ENCODE measurements at places on chromosomes 16 and 17.

- no peak for DNase-seq
Observed at GRCh38 chr16:4382795-4383357, 11.2 kb downstream of the VASN start.

GRCh38 chr16:11526655-11527350 lies 59.9 kb downstream of the LITAF start:
- DNase-seq = no peak

DNA sequence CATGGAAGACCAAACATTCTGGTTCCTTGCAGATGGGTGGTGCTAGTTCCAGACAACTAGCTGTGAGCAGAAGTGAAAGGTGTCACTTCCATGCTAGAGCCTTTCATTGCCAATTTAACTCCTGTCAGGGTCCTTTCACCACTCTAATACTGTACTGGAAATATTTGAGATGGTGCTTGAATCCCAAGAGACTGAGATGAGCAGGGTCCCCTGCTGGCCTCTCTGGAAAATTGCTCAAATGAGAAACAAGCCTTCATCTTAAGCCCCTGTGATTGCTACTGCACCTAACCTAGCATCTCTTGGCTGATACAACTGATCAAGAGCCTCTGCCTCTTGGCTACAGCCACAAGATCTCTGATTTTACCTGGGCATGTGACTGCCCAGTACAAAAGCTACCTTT lies 7.4 kb upstream of the VAC14 start:
- DNase-seq = no peak

- DNase-seq = no peak
Observed at GRCh38 chr17:75809631-75810111, 25.1 kb downstream of the UNK start.

GRCh38 chr16:56228476-56228875 lies 37.2 kb downstream of the GNAO1 start:
- no peak for DNase-seq

GRCh38 chr17:70074956-70075355 lies at the start of gene KCNJ16:
Gene KCNJ16 (plus strand): TSS chr17:70075225. CDS start chr17:70132088, 56,863 bp downstream.
- DNase-seq = no peak

GRCh38 chr17:30222251-30222650 lies 13.2 kb downstream of the SLC6A4 start:
- DNase-seq = no peak

DNA sequence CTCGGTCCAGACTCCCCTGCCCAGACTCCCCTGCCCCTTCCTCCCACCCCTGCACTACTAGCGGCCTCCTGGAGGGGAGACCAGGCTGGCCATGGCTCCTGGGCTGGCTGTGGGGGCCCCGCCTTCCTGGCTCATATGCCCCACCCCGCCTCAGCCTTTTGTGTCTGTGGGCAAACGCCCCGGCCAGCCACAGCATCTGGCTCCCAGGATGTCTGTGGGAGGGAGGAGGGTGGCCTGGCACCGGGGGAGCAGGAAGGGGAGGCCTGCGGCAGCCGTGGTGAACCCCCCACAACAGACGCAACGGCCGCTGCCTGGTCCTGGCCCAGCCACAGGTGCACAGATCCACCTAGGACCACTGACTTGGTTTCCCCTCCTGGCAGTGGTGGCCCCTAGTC lies 32.9 kb downstream of the BAHCC1 start:
- no peak for DNase-seq

- no peak for DNase-seq
Observed at GRCh38 chr16:4678596-4678995, 14.8 kb upstream of the NUDT16L1 start.

DNA sequence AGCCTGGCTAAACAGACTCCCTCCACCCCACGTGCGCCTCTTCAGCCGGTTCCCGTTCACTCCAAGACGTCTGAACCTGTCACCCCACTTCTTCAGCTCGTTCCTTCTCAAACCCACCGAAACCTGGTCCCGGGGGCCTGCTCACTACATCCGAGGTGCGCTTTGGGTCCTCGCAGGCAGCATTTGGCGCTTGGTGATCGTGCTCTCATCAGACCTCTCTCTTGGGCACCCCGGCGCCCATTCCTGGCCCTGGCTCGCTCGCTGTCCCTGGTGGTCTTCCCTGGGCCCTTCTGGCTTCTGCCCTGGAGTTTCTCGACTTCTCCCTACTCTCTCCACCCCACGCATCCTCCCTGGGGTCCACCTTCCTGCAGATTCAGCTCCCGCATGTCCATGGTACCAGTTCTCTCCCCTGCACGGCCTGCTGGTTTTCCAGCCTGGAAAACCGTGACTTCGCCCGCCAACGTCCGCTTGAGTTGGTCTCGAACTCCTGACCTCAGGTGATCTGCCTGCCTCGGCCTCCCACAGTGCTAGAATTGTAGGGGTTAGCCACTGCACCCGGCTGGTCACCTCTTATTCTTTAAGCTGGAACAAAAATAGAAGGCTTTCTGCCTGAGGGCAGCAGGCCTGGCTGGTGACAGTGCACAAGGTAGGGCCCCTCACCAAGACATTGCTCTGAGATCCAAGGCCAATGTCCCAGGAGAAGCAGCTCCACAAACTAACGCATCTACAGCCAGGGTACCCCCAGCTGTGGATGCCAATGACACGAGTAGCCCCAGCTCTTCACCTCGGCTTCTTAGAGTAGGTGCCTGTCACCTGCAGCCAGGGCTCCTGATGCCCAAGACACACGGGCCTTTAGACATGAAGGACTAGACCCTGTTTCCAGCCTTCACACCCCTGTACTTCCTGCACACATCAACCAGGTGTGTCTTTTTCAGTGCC lies 1.1 kb upstream of the MEAK7 start:
- DNase-seq = no peak

GRCh38 chr17:56594320-56595107 lies 1.0 kb downstream of the NOG start:
- DNase-seq = peak; percentile 28

DNA sequence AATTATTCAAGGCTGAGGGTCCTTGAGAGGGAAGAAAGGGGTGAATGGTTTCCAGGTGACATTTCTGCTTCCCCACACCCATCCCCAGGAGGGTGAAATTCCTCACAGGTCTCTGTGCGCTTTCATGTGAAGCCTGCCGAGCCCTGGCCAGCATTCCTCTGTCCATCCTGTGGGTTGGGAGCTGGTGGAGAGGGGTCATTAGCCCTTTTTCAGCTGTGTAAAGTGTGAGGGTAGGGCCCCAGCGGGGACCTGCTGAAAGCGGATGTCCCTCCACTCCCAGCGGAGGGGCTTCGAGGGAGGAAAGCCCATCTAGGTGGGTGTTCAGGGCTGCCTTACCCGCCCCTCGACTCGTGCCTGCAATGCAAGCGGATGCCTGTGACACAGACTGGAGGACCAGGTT lies 53.3 kb upstream of the DLX4 start:
- no peak for DNase-seq

DNA sequence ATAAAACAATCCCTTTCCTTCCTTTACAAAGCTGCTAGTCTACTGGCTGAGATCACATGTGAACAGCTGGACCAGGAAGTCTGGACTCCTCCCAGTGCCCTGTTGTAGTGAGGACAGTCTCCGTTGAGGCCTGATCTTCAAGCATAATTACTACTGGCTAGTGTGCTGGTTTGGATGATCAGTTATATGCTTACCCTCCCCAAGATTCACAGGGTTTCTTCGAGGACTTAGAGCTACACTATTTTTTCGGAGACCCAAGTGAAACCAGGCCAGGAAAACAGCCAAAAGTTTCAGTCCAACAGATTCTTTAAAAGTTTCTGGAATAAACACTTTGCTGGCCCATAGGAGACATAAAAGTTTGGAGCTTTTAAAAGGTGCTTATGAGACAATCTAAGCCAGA lies 194.9 kb upstream of the CDH11 start:
- DNase-seq = no peak

GRCh38 chr16:89308391-89309333 lies 91.2 kb downstream of the ZNF778 start:
- no peak for DNase-seq

DNA sequence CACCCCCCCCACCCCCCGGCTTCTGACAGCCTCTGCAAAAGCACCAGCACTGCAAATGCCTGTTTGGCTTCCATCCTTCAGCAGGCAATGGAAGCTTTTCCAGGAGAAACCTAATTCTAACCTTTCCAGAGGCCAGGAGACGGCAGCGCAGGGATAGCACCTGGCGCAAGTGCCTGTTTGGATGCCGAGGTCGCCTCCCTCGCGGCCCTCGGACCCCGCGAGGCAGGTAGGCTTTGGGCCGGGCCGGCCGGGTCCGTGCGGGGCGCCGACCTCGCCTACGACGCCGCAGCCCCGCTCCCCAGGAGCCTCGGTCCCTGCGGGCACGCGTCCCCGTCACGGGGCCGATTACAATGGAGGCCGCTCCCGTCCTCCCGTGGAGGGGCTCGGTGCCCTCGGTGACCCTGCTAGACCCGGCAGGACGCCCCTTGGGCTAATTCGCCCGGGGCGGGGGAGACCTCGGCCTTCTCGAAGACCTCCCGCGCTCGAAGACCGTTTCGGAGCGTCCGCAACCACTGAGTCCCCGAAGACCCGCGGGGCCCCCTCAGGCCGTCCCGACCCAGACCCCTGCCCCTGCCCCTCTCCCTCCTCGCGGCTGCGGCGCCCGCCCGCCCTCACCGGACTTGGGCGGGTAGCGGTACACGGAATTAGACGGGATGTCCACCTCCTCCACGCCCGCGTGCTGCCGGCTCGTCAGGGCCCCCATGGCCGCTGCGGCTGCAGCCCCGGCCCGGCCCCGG lies 587 bp downstream of the RNF157 start:
- no peak for DNase-seq

DNA sequence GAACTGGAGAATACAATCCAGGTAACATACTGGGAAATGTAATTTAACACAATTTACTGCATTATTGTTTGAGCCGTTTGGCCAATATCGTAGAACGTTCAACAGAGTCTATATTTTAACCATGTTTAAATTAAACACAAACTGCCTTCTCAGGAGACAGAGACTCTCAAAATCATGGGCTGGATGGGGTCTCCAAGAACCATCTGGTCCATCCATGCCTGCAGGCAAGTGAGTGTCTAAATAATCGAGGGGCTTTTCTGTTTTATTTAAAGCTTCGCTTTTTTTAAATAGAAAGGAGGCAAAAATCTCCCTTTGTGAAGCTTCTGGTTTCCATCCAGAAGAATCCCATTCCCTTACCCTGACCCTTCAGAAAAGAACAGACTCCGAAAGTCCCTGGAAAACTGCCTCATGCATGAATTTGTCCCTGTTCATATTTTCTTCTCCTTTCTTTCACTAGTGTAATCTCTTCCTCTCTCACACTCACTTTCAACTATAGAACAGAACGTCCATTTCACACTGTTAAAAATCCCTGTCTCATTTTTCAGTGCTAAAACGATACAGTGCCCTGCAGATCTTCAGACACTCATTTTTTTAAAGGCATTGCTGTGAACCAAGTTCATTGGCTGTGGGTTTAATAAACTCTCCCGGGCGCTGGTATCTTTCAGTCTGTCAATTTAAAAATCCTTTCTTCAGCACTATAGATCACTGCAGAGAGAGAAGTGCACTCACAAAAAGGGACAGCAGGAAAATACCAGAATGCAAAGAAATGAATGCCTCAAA lies 111.4 kb upstream of the TOM1L1 start:
- DNase-seq = no peak

DNA sequence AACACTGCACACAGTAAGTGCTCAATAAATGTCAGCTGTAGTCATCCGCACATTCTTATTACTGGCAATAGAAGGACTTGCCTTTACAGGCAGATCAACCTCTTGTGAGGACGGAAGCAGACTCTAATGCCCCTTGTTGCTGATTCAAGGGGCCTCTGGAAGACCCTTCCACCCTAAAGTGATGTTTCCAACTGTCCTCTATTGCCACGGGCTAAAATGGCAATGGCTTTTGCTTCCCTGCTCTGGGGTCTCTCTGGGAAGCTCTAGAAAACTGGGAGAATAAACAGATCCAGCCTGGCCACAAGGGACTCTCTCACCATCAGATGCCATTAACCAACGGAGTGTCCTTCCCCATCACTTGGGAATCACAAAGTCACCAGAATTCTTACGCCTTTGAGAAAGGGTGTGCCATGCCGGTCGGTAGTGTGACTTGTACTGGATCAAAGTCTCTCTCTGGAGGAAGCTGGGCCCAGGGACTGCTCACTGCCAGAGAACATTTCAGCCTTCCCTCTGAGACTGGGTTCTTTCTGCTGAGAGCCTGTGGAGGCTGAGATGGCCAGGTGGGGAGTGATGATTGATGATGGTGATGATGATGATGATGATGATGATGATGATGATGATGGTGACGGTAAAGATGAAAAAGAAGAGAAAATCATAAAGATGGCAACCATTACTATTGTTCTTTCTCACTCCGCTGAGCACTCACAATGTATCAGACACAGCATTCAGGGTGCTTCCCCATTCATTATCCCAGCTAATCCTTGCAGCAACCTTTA lies 146.8 kb downstream of the CYLD start:
- no peak for DNase-seq

- DNase-seq = no peak
Observed at GRCh38 chr17:82588266-82589175, 59.7 kb downstream of the WDR45B start.

- peak; percentile 62 for DNase-seq
Observed at GRCh38 chr17:42288803-42289610, 709 bp downstream of the STAT5A start.

DNA sequence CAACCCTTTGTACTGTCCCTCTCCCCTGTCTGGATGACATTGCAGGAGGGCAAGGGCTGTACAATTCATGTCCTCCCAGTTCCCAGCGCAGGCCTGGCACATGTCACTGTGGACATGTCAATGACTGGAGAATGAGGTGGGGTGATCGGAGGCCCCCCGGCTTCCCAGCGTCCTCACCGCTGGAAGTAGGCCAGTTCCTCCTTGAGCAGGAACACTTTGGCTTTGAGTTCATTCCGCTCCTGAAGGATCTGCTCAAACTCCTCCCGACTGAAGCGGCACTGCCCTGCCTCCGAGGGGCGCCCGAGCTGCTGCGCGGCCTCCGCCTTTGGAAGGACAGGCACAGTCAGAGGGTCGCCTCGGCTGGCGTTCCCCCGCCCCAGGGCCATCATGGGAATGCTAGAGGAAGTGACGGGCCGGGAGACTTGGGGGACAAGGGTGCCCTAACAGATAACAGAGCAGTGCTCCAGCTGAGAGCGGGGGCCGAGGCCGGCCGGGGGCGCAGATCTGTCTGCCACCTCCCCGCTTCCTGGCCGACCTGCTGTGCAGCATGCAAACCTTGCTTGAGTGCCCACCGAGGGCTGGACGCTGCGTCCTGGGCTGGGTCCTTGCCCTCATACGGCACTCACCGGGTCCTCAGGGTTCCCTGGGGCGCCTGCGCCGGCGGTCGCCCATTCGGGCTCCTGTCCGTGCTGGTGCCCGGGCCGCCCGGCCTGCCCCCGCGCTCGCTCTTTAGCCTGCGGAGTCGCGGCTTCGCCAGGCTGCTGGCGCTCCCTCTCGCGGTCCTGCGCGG lies 1.3 kb downstream of the RILP start:
- DNase-seq = no peak

DNA sequence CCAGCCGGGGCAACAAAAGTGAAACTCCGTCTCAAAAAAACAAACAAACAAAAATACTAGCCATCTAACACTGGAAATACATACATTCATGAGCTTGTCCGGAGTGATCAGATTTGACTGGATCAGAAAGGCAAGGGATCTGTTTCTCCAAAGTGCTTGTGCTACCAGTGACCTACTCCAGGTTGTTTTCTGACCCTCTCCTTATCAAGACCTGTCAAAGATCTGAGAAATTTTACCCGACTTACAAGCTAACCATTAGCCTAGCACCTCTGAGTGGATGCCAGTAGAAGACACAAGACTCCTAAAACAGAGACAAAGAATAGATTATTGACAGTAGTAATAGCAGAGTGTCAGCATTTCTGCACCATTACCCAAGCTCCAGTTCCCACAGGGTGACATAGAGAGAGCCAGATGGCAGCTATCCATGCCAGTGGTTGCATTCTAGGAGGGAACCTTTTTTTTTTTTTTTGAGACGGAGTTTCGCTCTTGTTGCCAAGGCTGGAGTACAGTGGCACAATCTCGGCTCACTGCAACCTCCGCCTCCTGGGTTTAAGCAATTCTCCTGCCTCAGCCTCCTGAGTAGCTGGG lies 9.8 kb downstream of the ASPA start:
- DNase-seq = no peak

All from CD4-positive, alpha-beta T cell treated with Interleukin-6 at 100 ng/mL for 8 hours (primary cell).